Renal pelvis (tissue), 12 donors: ENCODE measurements at places on chromosomes 5 and 9. TPM values are rescaled to one million over a fixed set of nuclear protein-coding genes. Genes with fewer than 3 reads are reported as not detected.
A peak's percentile ranks its signal among the peaks of the same experiment; 100 is the strongest.

Gene TMOD1
- 1.9 TPM for polyA plus RNA-seq

Gene ANKRD18B
- polyA plus RNA-seq = 0.93 TPM

GRCh38 chr9:124960409-124960752 is 19.5 kb upstream of the GOLGA1 start:
- DNase-seq = no peak

Gene PTGER4
- 9.2 TPM for polyA plus RNA-seq

Gene SAXO1
- polyA plus RNA-seq = 0.25 TPM

Gene AGXT2
- polyA plus RNA-seq = 26.9 TPM

DNA sequence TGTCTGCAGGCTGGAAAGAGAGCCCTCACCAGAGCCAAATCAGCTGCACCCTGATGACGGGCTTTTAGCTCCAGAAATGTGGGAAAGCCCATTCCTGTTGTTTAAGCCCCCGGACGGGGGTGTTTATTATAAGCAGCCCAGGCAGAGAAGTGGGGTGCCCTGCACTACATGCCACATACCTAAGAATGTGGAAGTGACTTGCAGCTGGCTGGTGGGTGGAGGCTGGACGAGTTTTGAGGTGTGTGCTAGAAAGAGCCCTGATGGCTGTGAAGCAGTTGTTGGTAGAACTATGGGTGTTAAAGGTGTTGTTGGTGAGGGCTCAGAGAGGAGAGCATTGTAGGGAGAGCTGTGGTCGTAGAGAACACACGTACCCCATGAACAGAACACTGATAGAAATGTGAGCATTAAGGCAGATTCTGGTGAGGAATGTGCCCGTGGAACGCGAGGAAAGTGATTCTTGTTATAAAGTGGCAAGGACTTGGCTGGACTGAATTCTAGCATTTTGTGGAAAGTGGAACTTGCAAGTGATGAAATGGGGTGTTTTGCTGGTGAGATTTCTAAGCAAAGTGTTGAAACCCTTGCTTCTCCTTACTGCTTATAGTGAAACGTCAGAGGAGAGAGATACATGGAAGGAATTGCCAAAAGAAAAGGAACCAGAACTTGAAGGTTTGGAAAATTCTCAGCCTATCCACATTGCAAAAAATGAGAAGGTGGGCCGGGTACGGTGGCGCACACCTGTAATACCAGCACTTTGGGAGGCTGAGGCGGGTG is 38.9 kb downstream of the AHRR start:
- no peak for DNase-seq

- DNase-seq = no peak
Measured at GRCh38 chr5:102799017-102799416, 43.9 kb downstream of the PAM start.

GRCh38 chr5:32589942-32590869 is 4.8 kb downstream of the SUB1 start:
- DNase-seq = peak; percentile 51

Gene GALT
- 73.8 TPM for polyA plus RNA-seq

DNA sequence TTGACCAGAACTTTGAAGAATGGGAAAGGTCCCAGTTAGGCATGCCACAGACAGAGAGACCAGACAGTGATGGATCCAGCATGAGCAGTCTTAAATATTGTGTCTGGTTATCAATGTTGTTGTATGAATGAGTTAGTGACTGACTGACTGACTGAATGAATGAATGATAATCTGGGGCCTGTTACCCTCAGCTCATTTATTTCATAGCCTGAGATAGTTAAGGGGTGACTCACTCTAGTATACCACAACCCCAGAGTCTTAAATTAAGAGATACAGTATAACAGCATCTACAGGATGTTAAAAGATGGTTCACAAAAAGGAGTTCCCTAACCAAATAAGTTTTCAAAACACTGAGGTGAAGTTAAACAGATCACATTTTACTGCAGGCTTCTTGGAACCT is 133.5 kb downstream of the SGCD start:
- DNase-seq = no peak

Gene LHX2
- 0.21 TPM for polyA plus RNA-seq

Gene LMNB1
- 114 TPM for polyA plus RNA-seq

Gene GRXCR2
- polyA plus RNA-seq = not detected

DNA sequence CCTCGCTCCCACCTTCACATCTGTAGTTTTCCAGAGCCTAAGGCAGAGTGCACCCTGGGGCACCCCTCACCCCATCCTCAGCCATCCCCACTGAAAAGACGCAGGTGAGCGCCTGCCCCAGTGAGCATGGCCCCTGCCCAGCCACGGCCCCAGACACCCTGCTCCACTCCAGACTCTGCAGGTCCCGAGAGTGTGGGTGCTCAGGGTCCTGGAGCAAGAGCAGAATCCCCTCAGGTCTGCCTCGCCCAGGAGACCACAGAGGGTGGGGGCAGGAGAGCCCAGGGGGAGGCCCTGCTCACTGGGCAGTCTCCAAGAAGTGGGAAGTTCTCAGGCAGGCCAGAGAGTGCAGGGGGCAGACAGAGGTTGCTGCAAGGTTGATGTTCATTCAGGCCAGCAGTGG is 158.6 kb upstream of the PPP1R26 start:
- DNase-seq = no peak

- no peak for DNase-seq
Measured at GRCh38 chr9:84652496-84653120, 16.9 kb upstream of the NTRK2 start.

DNA sequence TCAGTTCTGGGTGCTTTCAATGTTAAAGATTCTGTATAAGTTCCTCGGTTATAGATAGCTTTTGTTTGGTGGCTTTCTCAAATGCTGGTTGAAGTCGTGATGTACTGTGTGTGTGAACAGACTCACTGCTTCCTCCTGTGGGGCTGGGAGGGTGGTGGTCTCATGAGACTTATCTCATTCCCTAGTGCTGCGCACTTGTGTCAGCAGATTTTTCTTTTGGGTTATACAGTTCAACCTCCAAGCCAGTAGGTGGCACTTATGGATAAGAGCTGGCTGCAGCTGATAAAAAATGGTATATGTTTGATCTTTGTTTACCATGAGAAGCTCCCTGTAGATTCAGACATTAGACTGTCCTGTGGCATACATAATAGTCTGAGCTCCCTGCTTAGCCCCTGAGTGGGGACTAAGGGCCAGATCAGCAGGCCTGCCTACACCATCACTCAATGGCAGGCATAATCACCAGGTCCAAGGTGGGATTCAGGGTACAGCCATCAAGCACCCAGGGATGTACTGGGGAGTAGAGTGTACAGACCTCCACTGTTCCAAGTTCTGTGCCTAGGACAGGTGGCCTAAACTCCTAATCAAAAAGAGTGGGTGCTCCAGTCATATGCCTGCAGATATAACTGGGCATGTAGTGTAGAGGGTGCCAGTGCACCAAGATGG is 174.2 kb downstream of the OXCT1 start:
- no peak for DNase-seq

Gene TMEM174
- polyA plus RNA-seq = 15.7 TPM

Gene IL33
- polyA plus RNA-seq = 6.7 TPM

- no peak for DNase-seq
Measured at GRCh38 chr5:40743771-40744170, 12.0 kb downstream of the TTC33 start.

- DNase-seq = no peak
Measured at GRCh38 chr9:126375386-126375785, 48.8 kb downstream of the MVB12B start.

Gene PCDHB7
- 4.2 TPM for polyA plus RNA-seq

DNA sequence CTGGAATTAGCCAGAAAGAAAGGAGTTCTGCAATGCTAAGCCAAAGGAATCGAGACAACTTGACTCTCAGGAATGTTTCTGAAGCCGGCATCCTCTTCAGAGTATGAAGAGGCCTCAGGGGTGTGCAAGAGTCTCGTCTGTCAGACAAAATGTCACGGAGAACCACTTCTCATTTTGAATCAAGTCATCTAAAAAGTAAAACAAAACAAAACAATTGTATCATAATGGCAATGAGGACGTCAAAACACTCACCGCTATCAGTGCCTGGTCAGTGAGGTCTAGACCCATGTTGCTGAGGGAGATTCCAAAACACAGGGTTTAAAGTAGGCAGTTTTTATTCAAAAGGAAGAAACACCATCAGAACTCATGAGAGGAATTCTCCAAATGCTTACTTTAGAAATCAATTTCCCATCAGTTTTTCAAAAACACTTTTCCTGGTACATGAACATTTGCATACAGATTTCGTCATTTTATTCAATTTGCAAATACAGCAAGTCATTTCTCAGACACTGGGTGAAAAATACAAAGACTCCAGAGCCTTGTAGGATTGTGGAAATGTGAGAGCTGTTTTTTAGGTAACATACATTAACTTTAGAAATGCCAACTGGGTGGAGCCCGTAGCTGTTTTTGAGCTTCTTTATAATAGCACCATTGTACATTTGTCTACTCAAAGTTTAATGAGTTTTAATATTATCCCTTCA is 89.5 kb upstream of the MAP3K1 start:
- no peak for DNase-seq

DNA sequence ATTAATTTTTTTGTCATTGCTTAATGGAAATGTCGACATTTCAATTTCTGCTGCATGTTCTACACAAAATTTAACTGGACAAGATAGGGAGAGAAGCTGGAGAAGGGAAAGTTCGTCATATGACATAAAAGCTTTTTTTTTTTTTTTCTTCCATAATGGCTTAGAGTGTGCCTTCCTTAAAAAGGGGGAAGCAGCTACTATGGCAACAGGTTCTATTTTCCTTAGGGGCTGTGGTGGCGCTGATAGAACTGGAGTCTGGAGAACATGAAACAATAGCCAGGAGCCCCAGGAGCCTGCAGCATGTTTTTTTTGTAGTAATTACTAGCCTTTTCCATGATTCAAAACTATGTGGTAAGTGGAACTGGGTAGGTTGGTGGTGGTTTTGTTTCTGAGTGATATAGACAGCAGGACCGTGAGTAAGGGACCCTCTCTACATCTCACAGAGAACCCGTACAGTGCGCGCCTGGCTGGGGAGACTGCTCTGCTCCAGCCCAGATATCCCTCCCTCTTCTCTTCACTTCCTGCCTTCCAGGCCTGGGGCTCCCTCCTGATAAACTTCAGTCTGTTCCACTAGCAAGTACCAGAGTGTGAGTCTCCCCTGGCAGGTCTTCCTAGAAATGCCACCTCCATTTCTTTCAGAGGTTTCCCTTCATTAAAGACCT is 301.6 kb downstream of the NR3C1 start:
- no peak for DNase-seq

DNA sequence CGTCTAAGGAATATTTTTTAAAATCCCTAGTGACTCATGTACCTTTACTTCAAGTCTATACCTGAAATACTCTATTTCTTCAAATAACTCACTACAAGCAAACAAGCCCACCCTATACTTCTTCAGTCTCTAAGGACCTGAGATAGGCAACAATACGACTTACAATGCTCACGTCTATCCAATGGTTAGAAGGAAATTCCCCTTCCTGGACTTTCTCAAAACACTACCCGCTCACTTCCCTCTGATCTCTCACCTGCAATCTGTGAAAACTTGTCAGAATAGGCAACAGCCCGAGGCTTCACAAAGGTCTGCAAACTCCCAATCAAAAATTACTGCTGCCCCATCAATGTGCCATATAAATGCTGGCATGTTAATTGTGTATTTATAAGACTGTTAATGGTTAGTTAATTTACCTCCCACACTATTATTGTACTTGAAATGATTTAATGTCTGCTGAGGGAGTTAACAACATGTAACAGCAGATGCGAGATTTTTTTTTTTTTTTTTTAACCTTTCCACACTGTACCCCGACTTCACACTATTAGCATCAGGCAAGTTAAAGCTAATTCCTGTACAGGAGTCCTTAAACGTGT is 27.3 kb downstream of the MAPKAP1 start:
- peak; percentile 23 for DNase-seq

DNA sequence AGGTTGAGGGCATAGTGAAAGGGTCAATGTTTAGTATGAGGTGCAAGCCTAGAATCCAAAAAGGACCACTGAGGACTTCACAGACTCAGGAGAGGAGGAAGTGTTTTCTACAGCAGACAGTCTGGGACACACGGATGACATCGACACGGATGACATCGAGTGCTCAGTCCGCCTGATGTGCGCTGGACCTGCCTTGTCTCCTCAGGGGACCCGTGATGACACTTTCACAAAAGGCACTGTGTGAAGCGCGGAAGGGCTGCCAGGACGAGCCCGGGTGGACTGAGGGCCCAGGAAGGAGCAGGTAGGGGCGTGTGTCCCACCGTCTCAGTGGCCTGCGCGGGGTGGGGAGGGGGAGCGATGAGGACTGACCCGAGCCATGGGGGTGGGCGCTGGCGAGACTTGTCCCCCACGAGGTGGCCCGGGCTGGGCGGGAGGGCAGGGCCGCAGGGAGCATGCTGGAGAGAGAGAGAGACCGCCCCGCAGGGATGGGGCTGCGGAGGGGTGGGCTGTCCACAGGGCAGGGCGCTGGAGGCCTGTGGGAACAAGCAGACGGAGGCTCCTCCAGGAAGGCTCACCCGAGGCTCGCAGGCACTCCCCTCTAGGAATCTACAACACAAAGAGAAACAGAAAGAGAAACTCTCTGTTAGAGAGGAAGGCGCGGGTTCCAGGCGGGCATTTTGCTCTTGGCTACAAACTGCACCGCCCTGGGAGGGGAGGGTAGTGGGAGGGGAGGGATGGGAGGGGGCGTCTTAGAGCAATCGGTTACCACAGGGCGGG is 54.9 kb downstream of the USP20 start:
- no peak for DNase-seq

Gene LCN2
- 0.78 TPM for polyA plus RNA-seq
